ENCODE measurements at places on chromosomes 6 and 20.

- no peak for DNase-seq
Measured at GRCh38 chr6:129267028-129267427, 384.1 kb downstream of the LAMA2 start.

- DNase-seq: no peak
Measured at GRCh38 chr20:57465486-57465885, 59.5 kb downstream of the CTCFL start.

- DNase-seq: no peak
Measured at GRCh38 chr20:55582498-55582897, 422.8 kb downstream of the CBLN4 start.

- peak; percentile 85 for DNase-seq
Measured at GRCh38 chr20:50071039-50071888, 41.7 kb downstream of the UBE2V1 start.

- DNase-seq: no peak
Measured at GRCh38 chr20:47768016-47768824, 17.1 kb downstream of the SULF2 start.

- no peak for DNase-seq
Measured at GRCh38 chr20:57361517-57361916, 10.5 kb downstream of the RAE1 start.

DNA sequence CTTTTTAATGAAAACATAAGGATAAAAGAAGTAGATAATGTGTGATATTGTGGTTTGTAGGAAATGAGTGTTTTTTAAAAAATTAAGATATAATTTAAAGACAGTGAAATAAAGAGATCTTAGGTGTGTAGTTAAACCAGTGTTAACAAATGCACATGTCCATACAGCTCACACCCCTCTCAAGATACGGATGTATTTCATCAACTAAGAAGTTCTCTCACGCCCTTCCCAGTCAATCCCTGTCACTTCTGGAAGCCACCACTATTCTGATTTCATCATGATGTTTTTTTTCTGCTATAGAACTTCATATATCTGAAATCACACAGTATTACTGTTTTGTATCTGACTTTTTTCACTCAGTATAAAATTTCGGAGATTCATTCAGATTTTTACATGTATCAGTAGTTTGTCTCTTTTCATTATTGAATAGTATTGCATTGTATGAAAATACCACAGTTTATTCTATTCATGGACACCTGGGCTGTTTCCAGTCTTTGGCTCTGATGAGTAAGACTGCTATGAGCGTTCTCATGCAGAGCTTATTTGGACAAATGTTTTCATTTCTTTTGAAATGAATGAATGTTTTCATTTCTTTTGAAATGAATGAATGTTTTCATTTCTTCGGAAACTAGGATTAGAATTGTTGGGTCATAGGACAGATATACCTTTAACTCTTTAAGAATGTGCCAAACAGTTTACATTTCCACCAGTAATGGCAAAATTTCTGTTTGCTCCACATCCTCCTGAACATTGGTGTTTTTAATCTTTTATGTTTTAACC lies 49.7 kb upstream of the ELOVL5 start:
- DNase-seq: no peak

- no peak for DNase-seq
Measured at GRCh38 chr6:124823240-124824111, 138.8 kb upstream of the RNF217 start.

DNA sequence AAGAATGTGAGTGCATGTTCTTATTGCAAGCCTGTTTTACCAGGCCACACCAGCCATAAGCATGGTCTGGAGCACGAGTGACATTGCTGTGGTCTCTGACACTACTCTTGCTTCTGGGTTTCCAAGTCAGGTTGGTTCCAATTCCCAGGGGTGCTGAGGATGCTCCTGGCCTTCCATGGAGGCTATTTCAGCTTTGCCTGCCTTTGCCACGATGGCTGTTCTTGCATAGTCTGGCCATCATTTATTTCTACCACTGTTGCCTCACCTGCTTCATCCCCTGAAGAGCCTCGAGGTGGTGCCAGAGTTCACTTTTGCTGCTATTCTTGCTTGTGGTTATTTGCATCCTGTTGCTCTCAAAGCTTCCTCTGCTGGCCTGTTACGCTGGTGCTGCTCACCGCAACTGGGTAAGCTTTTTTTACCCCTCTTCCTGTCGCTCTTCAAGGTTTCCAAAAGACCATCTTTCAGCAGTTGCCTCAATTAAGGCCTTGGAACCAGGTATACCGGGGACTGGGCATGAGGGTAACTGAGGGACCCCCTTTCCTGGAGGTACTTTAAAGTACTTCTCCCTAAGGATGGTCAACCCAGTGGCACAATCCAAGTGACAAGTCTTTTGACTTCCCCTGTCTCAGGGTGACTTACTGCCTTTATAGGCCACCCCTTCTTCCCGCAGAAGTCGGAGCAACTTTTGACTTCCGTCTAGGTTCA lies 64.5 kb downstream of the AKAP7 start:
- peak; percentile 6 for DNase-seq

DNA sequence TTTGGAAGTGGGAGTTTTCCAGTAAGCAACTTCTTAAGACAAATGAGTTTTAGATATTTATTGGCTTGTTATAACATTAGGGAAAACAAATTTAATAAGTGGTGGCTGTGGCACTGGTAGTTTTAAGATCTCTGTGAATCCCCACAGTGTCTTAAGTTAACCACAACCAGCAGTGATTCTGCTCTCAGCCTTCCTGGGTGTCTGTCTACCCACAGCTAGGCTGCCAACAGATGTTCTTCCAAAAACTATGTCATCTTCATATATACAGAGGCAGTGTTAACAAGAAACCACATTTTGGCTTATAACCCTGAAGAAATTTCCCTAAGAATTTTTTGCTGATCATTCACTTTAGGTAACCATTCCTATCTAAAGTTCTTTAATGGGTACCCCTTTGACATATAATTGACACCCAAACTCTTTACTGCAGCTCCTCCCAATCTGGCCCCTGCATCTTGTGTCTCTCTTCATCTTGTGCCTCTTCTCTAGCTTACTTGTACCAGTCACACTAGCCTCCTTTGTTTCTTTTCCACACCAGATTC lies 52.7 kb downstream of the TOP1 start:
- no peak for DNase-seq
